ENCODE measurements at places on chromosomes 5 and 9. TPM values are rescaled to one million over a fixed set of nuclear protein-coding genes. Genes with fewer than 3 reads are reported as not detected.

DNA sequence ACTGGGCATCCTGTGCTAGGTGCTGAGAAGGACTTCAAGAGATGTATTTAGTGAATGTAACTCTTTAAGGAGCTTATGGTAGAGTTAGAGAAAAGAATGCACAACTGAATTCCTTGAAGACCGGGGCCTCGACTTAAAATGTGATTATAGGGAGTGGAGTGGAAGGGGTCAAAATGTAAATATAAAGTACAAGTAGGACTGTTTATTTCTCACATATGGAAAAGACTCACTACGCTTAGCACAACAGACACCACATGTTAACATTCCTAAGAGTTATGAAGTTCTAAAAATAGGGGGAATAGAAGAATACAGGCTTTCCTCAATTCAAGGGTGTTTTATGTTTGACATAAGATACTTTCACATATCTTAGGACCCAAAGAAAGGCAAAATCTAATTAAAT, 117.8 kb upstream of the OSMR start:
- no peak overlapping the region for H3K27ac ChIP-seq
- no peaks in the 10 kb centered on the region for H3K36me3 ChIP-seq
- H3K4me3 ChIP-seq, result no peak overlapping the region
- H3K4me1 ChIP-seq, result peaks cover 3% of the 10 kb centered on the region
- DNase-seq, result no peak
- no peaks in the 10 kb centered on the region for H3K27me3 ChIP-seq

- no peak for DNase-seq
- no peaks in the 10 kb centered on the region for H3K27me3 ChIP-seq
- no peak overlapping the region for H3K4me3 ChIP-seq
- no peaks in the 10 kb centered on the region for H3K4me1 ChIP-seq
- H3K27ac ChIP-seq, result no peak overlapping the region
- no peaks in the 10 kb centered on the region for H3K36me3 ChIP-seq
Measured at GRCh38 chr5:37308793-37309192, 59.6 kb upstream of the CPLANE1 start.

GRCh38 chr9:93244510-93245436, 60.8 kb downstream of the WNK2 start:
- H3K36me3 ChIP-seq, result no peaks in the 10 kb centered on the region
- H3K27ac ChIP-seq, result no peak overlapping the region
- H3K4me1 ChIP-seq, result no peaks in the 10 kb centered on the region
- DNase-seq, result no peak
- no peaks in the 10 kb centered on the region for H3K27me3 ChIP-seq

The SURF1 gene
- 44.7 TPM for total RNA-seq

The IL4 gene
- not detected for total RNA-seq

Measured in ovary (tissue), 10 donors.